T-cell (primary cell): ENCODE measurements at places on chromosomes 6 and 20.
A peak's percentile ranks its signal among the peaks of the same experiment; 100 is the strongest.

GRCh38 chr6:163001330-163001729, 273.6 kb downstream of the PACRG start:
- DNase-seq: no peak

DNA sequence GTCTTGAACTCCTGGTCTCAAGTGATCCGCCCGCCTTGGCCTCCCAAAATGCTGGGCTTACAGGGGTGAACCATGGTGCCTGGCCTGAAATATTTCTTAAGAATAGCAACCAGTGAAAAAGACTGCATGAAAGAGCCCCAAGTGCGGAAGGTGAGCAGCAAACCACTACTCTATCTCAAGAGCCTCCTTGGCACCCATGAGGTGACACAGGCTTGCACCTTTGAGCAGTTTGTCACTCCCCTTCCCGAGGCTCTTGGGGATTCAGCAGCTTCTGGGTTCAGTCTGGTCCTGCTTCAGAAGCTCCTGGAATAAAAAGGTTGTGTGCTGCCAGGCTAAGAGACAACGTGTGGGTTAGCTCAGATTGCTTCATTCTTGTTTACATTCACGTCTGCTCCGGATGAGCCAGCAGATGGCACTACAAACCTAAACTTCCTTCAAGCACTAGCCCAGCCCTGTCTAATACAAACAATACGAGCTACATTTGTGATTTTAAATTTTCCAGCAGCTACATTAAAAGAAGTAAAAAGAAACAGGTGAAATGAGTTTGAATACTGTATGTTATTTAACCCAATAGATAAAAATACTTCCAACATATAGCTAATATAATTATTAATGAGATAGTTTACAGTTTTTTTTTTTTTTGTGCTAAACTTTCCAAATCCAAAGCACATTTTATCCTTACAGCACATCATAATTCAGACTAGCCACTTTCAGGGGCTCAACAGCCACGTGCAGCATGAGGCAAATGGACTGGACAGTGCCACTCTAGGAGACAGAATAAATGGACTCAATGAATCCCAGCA, 46.2 kb downstream of the GJA10 start:
- peak; percentile 66 for DNase-seq

DNA sequence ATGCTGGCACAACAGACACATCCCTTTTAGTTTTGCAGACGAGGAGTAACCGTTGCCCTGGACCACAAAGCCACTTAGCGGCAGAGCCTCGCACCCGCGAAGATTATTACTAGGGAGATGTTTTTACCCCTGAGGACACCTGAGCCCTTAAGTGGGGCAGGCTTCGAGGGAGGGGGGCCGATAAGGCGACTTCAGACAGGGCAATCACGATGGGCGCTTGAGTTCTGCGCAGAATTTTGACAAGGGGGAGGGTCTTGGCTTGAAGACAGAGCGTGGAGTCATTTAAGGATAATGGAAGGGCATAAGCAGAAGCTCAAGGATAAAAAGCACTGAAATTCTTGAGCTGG, 650 bp upstream of the TTK start:
- DNase-seq: no peak

GRCh38 chr6:138727182-138727581, 46.4 kb upstream of the CCDC28A start:
- no peak for DNase-seq

DNA sequence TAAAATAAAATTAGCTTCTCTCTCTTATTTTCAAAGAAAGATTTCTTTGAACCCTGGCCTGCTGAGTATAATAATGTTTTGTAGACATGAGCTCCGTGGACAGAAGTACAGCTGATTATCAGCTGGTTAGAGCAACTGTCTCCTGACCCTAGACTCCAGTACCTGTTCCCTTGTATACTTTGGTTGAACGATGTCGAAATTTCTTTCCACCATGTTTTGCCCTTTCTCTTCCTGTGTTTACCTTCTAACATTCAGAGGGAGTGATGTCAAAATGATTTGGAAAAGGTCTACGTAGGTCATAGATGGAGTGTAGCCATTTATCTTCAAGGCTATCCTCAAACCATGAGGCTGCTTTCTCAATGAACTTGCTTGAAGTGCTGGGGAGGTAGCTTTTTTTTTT, 16.8 kb upstream of the ADTRP start:
- DNase-seq: no peak
